ENCODE measurements at places on chromosomes 5 and 9.

DNA sequence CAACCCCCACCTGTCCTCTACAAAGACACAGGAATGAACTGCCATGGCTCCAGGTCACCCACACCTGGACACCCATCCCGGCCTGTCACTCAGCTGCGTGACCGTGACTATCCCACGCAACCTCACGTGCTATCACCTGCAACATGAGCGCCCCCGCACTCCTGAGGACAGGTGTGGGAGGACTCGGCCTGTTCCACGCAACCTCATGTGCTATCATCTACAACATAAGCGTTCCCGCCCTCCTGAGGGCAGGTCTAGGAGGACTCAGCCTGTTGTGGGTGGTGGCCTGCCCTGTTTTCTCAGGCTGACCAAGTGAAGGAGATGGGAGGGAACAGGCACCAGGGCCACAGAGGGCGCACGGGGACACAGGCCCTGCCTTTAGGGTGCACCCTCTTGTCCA lies 4.1 kb downstream of the QSOX2 start:
- no peak for DNase-seq

GRCh38 chr5:77066823-77067442 lies 20.2 kb downstream of the ZBED3 start:
- DNase-seq = no peak

- DNase-seq = no peak
These were observed 102.4 kb upstream of the PJA2 start for GRCh38 chr5:109511980-109512734.

DNA sequence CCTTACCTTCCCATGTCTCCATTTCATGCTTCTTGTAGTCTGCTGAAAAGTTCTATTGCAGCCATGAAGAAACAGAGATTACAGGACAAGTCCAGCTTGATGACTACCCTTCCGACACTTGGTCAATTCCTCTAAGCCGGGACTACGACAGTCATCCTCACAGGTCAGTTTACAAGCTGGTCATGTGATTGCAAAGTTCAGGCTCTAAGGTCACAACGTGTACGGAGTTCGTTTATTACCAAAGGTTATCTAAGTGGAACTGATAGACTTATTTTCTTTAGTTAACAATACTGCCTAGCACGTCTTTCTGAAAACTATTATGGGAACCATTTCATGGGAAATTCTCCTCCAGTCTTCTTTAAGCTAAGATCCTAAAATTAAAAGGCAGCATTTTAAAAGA lies 88.5 kb upstream of the NR5A1 start:
- no peak for DNase-seq

DNA sequence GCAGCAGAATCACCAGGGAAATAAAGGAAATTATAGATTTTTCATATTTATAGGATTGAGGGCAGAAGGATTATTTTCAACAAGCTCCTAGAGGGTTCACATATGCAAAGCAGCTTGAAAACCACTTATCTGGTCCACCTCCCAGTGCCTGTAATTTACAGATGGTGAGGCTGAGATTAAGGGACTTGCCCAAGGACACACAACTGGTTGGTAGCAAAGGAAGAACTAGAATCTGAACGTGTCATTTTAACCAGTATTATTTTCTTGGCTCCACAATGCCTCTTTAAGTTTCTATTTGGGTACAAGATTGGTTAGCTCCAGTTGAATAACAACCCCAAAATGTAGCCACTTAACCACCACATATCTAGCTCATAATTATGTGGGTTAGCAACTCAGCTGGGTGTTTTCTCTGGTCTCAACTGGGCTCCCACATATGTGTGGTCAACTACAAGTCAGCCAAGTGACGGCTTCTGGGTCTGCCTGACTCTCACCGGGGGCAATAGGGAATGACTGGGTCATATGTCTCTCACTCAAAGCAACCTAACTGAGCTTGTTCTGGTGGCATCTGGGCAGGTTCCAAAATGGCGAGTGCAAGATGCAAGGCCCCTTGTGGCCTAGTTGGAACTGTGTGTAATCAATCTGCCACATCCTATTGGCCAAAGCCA lies 127.7 kb downstream of the ZDHHC21 start:
- DNase-seq = no peak

DNA sequence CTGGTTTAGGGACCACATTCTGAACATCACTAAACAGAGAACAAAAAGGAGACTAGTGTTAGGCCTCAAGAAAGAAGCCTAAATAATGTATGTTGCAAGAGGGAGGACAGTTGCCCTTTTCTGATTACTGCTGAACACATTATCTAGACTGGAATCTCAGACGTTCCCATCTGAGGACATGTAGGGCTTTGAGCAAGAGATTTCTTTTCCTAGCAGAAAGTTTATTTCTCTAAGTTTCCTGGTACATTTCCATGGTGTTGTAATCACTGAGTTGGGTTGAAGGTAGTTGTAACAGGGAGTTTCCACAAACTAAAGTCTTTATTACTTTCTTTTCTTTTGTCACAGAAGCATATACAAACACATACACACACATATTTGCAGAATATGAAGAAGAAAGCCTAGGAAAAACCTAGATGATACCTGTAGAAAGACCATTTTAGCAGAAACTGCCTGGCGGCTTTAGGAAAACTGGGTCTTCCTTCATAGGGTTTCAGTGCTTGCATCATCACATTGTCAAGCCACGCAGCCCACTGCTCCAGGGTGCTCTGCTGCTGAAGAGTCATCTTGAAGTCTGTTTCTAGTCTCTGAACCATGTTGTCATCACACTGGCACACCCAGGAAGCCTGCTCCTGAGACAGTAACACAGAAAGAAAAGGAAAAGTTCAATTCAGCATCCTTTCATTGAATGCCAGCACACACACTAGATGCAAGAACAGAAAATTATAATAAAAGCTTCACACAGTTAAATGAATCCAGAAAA lies 269.1 kb downstream of the RFX3 start:
- DNase-seq = no peak

DNA sequence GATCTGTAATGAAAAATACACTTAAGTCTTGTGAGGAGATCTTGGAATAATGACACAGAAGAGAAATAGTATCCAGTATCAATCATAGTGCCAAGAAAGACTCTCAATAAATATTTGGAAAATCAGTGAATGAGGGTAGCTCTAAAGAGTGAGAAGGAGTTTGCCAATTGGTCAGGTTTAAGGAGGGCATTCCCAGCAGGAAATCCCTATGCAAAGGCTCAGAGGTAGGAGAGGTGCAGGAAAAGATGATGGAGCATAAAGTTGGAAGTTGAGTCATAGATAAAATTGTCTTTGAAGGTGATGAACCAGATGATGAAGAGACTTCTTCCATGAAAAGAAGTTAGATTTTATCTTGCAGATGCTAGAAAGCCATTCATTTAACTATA lies 27.8 kb downstream of the TNPO1 start:
- DNase-seq = no peak

- DNase-seq = no peak
These were observed 210.6 kb downstream of the PCSK5 start for GRCh38 chr9:76101075-76101474.

- DNase-seq = no peak
These were observed 47.0 kb downstream of the UBE2QL1 start for GRCh38 chr5:6495433-6496206.

DNA sequence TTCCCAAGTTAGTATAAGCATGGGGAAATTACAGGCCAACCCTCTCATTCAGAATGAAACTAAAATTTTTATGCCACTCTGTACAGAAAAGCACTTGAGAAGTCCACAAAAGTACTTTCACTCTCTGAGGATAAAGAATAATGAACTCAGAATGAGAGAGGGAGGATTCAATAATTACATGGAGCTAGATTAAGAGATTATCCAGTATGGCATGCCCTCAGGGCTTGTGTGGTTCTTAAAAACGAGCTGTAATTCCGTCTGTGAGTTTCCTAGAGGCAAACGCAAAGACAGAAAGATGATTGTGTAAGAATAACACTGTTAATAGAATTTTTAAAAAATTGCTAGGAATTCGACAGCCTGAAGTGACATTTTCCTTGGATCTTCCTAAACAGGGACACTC lies 126.8 kb upstream of the PTCH1 start:
- no peak for DNase-seq

GRCh38 chr9:131534721-131535237 lies 3.7 kb upstream of the UCK1 start:
- DNase-seq = no peak

DNA sequence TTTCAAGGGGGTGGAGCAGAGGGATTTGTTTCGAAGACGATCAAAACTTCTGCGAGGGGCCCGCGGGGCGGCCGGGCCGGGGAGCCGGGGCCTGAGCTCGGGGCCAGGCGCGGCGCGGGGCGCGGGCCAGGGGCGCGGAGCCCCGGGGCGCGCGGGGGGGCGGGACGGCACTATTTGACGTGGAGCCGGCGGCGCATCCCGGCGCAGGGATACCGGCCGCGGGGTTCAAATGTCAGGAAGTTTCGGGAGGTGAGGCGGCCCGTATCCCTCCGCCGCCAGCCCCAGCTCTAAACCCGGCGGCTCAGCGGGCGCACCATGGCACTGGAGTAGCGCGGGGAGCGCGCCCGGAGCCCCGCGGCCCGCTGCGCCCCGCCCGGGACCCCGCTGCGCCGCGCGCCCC lies at the start of gene LMX1B:
TSS of gene LMX1B (plus strand) at position 278 of the 400 bp plus-strand sequence. CDS start 522 bp downstream, outside the sequence.
- DNase-seq = no peak

GRCh38 chr5:58498340-58498942 lies 7.2 kb downstream of the GAPT start:
- DNase-seq = no peak

- DNase-seq = no peak
These were observed 146.0 kb upstream of the NMUR2 start for GRCh38 chr5:152551061-152551460.

GRCh38 chr9:113313261-113313660 lies 10.1 kb upstream of the RNF183 start:
- no peak for DNase-seq

GRCh38 chr9:136133191-136133958 lies 14.7 kb upstream of the TMEM250 start:
- no peak for DNase-seq

DNA sequence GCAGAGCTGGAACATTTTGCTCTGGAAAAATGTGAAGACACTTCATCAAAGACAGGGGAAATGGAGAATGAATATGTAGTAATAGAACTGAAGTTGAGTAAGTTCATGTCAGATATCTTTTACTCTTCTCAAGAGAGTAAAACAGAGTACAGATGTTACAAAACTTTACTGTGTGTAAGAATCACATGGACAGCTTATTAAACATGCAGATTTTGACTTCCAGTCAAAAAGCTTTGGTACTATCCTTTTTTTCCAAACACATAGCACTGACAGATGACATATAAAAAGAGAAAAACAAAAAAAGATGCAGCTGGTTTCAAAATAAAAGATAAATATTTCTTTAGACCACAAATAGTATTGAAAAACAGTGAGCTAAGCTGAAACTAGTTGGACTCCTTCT lies 115.4 kb downstream of the FBN2 start:
- no peak for DNase-seq

- DNase-seq = no peak
These were observed 14.4 kb downstream of the SEC24A start for GRCh38 chr5:134662971-134663370.

DNA sequence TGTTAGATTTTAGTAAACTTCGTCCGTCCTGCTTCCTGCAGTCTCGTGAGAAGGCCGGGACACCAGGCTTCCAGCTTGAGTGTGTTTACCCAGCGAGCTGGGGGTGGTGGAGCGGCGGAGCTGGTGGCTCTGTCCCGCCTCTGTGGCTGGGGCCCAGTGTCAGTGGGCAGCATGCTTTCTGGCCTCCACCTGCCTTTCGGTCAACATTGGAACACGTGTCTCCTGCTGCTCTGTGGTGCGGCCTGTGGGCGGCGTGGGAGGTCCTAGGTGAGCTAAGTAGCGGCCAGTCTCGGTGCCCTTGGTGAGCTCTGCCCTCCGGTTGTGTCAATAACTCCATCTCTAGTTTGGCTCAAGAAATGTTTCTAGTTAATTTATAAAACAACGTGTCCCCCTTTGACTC lies 125.9 kb downstream of the GADD45G start:
- no peak for DNase-seq

- DNase-seq = no peak
These were observed 43.1 kb upstream of the NAA35 start for GRCh38 chr9:85897848-85898247.

DNA sequence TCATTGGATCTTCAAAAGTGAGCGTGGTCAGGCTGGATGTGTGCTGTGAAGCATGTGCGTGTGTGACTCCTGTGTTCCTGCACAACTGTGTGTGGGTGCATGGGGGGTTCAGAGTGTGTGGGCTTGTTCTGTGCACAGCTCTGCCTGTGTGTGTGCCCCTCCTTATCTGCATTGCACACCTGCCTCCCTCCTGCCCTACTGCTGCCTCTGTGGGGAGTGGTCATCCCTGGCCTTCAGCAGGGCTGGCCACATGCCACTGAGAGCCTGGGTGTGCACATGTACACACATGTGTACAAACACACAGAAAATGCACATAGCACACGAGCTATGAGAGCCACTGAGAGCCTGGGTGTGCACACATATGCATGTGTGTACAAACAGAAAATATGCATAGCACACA lies 92.1 kb downstream of the CACNA1B start:
- no peak for DNase-seq

DNA sequence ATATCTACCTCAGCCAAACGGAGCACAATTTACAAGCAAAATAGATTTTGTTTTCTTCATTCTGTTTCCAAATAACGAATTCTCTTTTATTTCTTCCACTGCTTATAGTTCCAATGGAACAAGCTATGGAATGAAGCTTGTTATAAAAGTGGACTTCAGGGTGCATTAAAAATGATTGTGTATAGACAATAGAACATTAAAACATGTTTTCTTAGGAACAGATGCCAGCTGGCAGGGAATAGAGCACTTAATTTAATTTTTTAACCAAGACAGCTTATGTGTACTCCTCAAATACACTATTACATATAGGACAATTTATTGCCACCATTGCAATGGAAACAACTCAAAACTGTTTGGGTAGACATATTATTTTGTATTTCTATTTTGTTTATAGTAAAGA lies 860.1 kb upstream of the TYRP1 start:
- no peak for DNase-seq

DNA sequence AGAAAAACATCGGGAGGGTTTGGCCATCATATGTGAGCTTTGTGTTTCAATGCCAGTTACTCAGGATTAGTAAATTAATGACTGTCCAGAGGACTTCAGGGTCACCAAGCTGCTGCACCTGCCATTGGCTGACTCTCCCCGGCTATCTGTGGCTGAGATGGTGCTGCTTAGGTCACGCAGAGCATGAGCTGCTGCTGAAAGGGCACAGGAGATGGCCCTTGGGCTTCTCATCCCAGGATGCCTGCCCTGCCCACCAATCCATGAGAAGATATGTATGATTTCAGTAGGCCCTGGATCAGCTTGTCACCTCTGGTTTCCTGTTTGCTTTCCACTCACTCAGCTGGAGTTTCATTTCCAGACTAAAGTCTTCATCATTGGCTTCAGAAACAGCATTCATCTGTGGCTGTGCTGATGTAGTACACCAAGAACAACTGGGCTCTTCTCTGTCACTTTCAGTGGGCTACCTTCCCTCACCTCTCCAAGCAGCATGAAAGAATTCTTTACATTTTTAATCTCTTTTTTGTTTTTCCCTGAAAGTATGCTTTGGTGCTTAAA lies 2.4 kb upstream of the CATSPER3 start:
- DNase-seq = no peak

All from stimulated activated naive CD8-positive, alpha-beta T cell treated with anti-CD3 and anti-CD28 coated beads, Interleukin-15, amount 100 ng/mL, for 72 hours (primary cell).